ENCODE measurements at places on chromosomes 5 and 9. TPM values are rescaled to one million over a fixed set of nuclear protein-coding genes. Genes with fewer than 3 reads are reported as not detected.

The C5orf34 gene
- total RNA-seq: 1.2 TPM

The TMEM252 gene
- not detected for total RNA-seq

DNA sequence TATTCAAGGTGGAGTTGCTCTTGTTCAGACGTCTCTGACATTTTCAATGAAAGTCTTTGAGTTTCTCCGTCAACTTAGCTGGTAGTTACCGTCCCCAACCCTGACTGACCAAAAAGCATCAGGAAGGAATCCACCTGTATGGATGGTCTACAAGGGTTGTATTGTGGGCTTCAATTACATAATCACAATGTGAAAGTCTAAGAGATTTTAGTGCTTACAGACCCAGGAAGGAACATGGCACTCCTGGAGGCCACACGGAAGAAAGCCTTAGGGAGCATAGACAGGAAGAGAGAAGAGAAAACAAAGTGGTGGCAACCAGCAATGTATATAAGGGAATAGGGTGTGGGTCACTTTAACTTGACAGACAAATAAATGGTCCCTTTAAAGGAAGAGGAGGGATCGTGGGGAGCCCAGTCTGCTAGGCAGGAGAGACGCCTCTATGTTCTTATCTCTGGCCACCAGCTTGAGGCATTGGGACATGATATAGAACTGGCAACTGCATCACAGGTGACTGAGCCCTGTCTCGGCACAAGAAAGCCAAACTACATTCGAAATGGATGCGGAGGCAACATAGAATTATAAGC lies 80.4 kb downstream of the ALDH7A1 start:
- ATAC-seq: no peak

DNA sequence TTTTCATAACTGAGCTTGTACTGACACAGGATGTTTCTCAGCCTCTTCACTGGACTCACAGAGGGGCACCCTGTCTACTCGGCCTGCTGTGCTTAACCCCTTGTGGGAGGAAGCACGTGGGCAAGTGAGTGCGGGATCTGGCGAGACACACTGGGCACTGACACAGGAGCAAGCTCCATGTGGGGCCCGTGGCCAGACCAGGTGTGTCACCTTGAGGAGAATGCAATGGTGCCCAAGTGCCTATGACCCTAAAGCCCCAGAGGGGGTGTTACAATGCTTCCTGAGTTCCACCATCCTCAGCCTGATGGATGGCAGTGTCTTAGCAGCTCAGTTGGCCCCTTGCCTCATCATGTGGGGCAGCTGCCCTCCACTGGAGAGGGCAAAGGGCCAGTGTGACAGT lies 128.9 kb downstream of the ALDH1A1 start:
- no peak for ATAC-seq

- ATAC-seq: no peak
Observed at GRCh38 chr5:52743970-52744369, 43.7 kb upstream of the ITGA1 start.

Data from esophagus mucosa (tissue), 1 donor.